ENCODE measurements at places on chromosomes 4 and X.

DNA sequence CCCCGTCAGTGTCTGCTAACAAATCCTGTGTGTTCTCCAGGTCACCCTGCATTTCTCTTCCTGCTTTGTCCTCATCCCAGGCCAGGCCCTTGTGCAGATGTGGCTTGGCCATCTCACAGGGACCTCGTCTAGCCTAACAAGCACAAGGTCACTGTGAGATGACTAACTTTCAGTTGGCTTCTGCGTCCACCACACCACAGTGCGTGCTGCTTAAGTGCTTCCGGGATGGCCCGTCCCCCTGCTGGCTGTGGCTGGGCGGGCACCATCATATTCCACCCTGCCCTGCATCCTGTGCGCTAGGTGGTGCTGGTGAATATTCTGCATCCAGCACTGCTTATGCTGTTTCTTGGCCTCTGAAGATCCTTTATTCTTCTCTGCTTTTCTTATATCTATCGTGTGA, 33.8 kb downstream of the RBBP7 start:
- no peak for DNase-seq

DNA sequence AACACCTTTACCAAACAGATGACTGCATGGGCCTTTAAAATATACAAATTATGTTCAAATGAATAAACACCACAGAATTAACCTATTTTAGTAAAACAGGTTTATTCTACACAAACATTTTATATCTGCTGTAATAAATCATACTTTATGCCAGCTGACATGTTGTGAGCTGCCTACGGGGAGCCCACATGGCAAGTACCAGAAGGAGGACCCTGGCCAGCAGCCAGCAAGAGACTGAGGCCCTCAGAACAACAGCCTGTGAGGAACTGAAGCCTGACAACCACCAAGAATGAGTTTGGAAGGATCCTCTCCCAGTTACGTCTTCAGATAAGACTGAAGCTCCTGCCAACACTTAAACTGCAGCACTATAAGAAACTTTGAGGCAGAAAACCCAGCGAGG, 377.0 kb downstream of the PDGFC start:
- DNase-seq, result no peak

DNA sequence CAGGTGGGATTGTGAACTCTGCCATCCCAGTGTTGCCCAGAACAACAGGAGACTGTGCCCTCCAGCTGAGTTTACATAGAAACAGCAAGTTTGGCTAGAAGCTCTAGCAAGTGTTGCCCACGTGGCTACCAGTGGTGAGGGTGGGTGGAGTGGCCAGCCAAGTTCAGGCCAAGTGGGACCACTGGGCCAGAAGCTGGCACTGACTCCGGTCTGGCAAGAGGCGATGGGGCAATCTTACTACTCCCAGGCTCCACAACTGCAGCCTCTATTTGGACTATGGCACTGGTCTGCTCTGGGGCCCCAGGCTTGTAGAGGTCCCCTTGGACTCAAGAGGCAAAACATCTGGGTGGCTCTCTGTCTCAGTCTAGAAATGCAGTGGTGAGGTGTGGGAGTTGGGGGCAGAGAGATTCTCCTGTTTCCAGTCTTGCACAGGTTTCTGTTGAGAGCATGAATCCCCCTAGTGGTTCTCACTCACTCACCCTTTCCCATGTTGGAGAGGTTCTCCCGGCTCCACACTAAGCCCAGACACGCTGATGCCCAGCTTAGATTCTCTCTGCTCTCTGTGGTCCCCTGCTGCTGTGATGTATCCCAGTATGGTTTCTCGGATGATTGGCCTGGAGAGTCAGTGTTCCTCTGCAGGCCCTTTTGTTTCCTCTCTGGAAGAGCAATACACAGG, 615.3 kb downstream of the PDHA2 start:
- no peak for DNase-seq

GRCh38 chr4:41661442-41662076, 87.0 kb downstream of the PHOX2B start:
- DNase-seq, result no peak

DNA sequence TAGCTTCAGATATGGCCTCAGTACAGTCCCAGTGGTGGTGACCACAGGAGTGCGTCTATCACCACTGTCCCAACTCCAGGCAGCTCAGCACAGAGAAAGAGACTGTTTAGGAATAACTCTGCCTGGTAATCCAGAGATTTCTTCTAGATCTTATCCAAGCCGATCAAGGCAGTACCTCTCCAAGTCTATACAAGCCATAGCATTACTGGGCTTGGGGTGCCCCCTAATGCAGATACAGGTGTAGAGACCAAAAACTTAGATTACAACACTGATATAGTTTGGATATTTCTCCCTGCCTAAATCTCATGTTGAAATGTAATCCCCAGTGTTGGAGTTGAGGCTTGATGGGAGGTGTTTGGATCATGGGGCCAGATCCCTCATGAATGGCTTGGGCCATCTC, 100.9 kb downstream of the PTCHD1 start:
- DNase-seq, result no peak

DNA sequence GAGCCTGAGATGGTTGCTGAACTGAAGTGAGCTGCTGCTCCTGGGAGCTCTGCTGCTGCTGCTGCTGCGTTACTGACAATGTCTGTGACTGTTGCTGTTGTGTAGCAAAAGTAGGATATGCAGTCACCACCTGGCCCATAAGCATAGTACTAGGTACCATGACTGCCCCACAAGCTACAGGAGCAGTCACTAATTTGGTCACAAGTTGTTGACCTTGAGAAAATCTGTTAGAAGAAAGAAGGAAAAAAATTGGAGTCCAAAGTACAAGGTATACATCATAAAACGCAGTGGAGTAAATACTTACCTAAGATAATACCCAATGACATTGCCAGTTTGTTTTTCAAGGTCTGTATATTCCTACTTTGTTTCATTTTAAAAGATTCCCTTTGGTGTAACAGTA, 42.6 kb downstream of the TMEM165 start:
- no peak for DNase-seq

DNA sequence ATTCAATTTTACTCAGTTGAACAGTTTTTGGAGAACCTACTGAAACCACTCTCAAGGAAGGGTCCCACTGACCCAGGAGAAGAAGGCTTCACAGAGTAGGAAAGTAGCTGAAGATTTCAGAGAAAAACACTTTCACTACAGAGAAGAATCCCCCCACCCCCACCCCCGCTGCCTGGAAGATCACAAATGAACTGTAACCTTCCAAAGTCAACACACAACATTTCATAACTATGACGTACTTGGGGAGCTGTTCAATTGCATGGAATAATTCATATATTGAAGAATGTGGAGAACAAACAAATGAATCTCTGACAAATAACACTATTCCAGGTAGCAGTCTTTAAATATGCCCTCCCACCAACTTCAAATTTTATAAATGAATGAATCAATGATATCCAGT, 86.1 kb upstream of the STS start:
- no peak for DNase-seq

DNA sequence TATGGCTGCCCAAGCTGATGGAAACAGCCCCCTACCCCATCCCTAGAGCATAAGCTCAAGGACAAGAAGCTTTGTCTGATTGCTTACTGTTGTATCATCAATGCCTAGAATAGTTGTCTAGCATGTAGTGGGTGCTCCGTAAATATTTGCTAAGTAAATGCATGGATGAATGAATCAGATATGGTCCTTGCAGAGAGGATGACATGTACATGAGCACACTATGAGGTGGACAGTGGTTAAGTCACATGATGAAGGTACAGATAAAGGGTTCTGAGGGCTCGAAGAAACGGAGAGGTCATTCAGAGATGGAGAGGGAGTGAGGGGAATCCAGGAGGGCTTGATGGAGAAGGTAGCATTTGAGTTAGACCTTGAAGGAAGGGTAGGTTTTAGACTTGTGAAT, 214.2 kb downstream of the RBMX2 start:
- DNase-seq, result no peak

DNA sequence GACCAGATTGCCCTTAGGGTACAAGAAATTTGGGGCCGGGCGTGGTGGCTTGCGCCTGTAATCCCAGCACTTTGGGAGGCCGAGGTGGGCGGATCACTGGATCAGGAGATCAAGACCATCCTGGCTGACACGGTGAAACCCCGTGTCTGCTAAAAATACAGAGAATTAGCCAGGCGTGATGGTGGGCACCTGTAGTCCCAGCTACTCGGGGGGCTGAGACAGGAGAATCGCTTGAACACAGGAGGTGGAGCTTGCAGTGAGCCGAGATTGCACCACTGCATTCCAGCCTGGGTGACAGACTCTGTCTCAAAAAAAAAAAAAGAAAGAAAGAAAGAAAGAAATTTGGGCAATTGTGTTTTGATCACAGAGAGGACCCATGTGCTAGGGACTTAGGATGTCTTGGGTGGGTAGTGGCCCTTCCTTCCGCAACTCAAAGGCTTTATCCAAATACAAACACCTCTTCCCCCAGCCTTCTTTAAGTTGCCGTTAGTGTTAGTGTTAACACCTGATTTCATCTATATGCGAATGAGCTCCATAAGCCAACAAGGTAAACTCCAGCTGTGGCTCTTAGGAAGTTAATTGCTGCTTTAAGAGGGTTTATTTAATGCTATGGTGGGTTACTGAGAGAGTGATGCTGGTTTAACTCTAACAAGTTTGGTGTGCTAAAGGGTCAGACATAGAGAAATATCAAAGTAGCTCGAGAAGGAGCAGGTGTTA, 8.6 kb upstream of the CCDC110 start:
- no peak for DNase-seq

DNA sequence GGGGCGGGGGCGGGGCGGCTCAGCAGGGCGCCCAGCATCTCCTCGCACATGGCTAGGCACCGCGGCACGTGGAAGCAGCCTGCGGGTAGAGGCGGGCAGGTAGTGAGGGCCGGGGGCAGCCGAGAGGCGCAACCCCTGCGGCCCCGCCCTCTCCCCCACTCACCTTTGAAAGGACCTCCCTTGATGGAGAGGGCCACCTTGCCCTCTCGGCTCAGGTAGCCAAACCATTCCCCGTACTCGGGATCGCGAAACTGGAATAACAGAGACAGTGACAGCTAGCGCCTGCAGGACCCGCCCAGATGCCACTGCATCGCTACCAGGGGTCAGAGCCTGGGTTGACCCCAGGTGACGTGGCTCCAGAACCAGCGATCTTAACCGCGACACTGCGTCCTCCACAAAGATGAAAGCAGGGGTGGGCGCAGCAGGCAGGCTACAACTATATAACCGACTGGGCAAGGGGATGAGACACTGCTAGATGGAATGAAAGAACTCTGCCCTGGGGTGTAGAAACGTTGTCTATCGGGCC, 552 bp upstream of the NAA10 start:
- no peak for DNase-seq

GRCh38 chr4:19366916-19367315, 884.8 kb upstream of the SLIT2 start:
- DNase-seq, result no peak

DNA sequence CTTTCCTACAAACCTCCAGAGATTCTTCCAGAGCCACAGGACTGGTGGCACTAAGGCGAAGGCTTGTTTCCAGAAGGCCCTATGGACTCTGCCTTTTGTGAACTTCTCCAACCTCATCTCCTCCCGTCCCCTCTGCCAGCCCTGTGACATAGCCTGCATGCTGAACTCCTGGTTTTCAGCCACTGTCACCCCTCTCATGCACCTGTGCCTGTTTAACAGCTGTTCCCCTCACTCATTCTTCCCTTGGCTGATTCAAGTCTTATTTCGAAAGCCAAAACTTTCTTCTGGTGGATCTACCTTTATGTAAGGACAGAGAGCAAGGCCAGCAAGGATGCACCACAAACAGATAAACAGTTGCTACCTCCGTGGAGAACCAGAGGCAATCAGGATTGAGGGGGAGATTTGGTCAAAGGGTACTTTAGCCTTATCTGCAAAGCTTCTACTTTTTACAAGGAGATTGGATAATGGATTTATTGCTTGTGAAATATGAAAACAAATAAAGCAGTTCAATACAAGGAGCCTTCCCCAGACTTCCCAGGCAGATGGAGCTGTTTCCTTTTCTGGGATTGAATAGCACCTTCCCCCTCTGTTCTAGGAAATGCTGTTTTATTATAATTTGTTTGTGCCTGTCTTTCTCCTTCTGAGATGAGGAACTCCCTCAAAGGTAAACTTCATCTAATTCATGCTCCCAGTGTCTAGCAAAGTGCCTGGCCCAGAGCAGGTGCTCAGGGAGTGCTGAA, 5.7 kb downstream of the CITED1 start:
- no peak for DNase-seq

DNA sequence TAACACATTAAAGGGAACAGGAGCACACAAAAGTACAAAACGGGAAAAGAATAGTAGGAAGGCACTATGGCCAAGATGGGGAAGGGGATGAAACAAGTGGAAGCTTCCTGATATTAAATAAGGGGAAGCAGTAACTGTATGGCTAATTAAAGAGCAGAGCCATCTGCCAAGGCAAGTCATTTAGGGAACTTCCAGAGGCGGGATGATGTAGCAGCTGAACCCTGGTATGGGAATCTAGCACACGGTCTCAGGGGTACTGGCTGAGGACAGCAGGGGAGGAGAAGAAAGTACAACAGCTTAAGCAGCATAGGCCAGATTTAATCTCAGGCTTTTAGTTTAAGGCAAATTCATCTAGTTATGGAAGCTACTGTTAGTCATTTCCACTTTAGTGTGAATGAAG, 59.1 kb downstream of the IGFBP7 start:
- no peak for DNase-seq

DNA sequence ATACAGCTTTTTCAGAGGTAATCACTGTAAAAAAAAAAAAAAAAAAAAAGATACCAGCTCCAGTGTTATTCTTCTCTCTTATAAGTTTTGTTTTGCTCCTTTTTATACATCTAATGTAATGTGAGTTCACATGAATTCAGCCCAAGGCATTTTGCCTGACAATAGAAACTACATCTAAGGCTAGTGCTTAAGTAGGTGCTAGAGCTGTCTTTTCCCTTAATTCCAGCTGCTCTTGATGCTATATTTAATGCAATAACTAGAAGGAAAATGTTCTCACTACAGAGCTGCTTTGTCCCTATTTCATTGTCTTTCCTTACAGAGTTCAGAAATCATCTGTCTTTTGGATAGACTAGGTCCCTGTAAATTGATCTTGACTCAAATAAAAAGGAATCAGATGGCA, 150.1 kb downstream of the NAA11 start:
- DNase-seq, result no peak

DNA sequence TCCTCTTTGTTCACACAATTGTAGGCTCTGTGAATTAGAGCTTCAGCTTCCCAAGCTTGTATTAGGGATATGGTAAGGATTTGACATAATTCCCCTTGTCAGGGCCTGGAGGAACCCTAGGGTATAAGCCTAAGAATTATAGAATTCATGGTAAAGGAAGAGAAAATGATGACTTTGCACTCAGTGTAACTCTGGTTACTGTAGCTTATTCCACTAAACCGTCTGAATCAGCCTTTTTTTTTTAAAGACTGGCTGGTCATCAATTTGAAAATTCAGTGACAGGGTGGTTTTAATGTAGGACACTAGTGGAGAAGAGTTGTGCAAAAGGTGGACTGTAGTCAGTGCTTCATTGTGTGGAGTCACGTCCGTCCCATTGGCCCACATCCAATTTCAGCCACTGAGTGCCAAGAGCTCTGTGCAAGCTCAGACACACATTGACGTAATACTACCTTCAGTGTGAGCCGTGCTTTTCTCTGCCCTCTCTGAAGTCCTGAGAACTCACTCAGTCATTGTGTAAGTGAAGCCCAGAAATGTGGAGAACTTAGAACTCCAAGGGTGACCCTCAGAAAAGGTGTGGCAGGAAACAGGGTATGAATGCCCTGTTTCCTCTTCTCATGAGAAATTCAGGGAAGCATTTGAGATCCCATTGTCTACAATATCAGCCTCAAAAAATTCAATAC, 449.8 kb downstream of the C4orf33 start:
- no peak for DNase-seq

Measured in cortex of kidney (tissue), 1 donor.